Tibial nerve (tissue), 4 donors: ENCODE measurements at places on chromosomes 3 and 15. TPM values are rescaled to one million over a fixed set of nuclear protein-coding genes. Genes with fewer than 3 reads are reported as not detected.

Gene FOXL2NB
- total RNA-seq: not detected

Gene RTP4
- total RNA-seq: 2.6 TPM

Gene ACAN
- total RNA-seq: 1.2 TPM

Gene AHSG
- not detected for total RNA-seq

Gene CDC25A
- 0.44 TPM for total RNA-seq

Gene LRIG1
- 58.6 TPM for total RNA-seq

Gene CMTM7
- total RNA-seq: 17.0 TPM

Gene FANCD2OS
- total RNA-seq: not detected
